GM12878 (cell line): ENCODE measurements at places on chromosomes 6 and 20.
A peak's percentile ranks its signal among the peaks of the same experiment; 100 is the strongest.

DNA sequence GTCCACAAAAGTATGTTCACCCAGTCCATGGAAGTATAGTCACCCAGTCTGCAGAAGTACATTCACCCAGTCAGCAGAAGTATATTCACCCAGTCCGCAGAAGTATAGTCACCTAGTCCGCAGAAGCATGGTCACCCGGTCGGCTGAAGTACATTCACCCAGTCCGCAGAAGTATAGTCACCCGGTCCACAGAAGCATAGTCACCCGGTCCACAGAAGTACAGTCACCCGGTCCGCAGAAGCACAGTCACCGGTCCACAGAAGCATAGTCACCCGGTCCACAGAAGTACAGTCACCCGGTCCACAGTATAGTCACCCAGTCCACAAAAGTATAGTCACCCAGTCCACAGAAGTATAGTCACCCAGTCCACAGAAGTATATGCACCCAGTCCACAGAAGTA, 8.8 kb downstream of the TCFL5 start:
- DNase-seq: no peak

DNA sequence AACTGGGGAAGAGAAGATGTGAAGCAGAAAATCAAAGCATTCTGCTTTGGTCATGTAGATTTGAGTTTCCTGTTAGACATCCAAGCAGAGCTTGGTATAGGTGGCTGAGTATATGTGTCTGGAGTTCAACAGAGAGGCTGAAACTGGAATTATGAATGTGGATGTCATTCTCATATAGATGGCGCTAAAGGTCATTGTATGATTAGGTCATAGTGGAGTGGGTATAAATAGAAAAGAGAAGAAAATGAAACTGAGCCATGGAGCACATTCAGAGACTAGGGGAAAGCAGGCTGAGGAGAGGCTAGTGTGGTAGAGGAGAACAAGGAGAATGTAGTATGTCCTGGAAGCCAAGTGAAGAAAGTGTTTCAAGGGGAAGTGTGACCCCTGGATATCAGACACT, 295.6 kb upstream of the PLN start:
- no peak for DNase-seq

- no peak for DNase-seq
Observed at GRCh38 chr6:89559487-89559886, 79.1 kb downstream of the LYRM2 start.

DNA sequence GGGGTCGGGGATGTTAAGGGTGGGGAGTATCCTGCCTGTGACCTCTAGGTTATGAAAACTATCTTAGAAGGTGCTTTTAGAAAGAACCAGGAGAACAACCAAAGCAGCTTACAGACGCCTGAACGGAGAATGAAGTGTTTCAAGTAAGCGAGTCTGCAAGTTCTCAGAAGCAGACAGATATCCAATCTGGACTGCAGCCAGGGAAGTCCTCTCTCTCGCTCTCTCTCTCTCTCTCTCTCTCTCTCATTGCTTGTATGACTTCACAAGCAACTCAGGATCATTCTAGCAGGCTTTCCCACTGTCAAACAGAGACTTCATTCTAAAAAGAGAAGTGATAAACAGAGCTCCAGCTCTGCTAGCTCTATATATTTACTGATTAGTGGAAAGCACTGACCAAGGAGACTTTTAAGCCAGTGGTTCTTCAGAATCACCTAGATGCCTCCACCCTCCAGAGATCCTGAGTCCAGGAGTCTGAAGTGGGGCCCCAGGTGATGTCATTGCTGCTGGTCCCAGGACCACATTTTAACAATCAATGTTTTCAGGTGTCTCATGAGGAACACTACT, 6.0 kb downstream of the TCF21 start:
- no peak for DNase-seq

- DNase-seq: no peak
Observed at GRCh38 chr20:43238833-43239232, 49.1 kb upstream of the PTPRT start.

DNA sequence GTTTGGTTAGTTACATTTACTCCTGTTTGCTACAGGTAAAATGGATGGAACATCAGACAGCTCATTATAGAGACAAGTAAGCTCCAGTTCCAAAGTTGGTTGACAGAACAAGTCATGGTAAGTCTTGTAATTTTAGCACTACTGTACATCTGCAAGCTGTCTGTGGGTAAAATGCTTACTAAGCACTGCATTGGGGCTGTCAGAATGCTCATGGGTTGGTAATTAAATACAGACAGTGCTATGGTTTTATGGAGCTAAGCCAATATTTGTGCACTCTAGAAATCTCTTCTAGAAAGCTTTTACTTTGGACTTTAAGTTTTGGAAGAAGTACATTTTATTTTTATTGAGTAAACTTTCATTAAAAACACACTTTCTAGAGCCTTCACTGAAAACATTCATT, 419.2 kb upstream of the MMS22L start:
- no peak for DNase-seq

- peak; percentile 24 for DNase-seq
Observed at GRCh38 chr6:125346926-125347563, 45.3 kb upstream of the HDDC2 start.

DNA sequence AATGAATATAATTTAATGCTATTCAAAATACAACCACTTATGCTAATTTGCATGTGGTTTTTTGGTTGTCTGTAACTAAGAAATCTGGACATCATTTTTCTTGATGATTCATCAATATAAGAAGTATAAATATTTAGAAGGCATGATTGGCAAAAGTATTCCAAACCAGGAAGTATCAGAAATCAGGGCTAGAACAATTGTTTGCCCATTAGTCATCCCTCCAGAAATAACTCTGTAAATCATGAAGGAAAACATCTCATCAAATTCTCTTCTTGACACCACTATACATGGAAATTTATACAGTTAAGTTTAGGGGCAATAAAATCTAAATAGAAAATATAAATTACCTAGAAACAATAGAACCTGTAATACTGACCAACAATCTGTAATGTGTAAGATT, 554.7 kb upstream of the HS3ST5 start:
- DNase-seq: no peak

DNA sequence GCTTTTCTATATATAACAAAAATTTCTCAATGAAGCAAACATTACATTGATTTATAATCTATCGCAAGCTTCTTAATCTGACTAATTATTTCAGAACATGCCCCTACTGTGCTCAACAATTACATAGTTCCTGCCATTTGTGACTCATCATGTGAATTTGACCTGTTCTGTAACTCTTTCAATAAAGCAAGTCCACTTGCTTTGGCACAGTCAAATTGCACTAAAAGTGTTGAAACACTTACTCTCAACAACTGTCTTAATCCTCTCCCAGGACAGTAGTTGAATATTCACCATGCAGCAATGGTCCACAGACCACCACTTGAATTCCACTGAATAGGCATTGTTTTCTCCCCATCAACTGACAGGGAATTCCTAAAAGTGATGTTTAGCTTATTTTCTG, 67.7 kb upstream of the SPTLC3 start:
- no peak for DNase-seq
